ENCODE measurements at places on chromosomes 13 and 19.

GRCh38 chr13:107545946-107546502 is 669.3 kb downstream of the LIG4 start:
- DNase-seq, result no peak

DNA sequence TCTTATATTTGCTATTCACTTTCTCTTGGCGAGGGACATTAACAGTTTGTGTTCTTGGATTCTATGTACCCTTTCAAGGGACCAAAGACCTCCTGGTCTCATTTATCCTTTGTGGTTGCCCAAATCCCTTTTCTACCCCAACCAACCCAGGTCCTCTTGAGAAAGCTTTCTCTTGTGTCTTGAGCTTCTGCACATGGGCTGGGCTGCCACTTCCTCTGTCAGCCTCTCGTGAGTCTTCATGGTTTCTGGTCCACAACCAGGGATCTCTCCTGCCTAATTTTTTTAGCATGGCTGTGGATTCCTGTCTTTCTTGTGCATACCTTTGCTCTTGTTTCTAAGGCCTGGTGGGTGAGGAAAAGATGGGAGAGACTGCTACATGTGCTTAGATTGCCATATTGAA is 14.9 kb downstream of the TIMM13 start:
- DNase-seq, result no peak

DNA sequence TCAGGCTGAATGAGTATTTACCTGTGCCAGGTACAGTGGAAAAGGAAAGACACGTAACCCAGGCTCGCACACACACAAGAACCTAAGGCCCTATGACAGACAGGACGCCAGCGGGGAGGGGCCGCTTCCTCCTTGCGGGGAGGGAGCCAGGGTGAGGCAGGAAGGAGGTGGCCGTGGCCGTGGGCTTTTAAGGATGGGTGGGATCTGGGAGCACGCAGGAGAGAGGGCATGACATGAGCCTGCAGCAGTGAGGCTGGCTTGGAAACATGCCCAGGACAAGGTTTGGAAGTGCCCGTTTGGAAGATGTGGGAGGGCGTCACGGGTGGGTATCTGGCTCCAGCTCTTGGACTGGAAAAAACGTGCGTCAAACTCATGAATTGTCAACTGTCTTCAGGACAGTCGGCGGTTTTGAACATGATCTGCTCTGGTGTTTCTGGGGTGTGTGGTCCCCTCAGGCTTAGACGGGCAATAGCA is 20.1 kb downstream of the SH3GL1 start:
- DNase-seq, result no peak

GRCh38 chr13:87999788-88000187 is 328.6 kb downstream of the SLITRK5 start:
- no peak for DNase-seq

GRCh38 chr19:39277598-39277997 is 9.4 kb downstream of the IFNL2 start:
- no peak for DNase-seq

DNA sequence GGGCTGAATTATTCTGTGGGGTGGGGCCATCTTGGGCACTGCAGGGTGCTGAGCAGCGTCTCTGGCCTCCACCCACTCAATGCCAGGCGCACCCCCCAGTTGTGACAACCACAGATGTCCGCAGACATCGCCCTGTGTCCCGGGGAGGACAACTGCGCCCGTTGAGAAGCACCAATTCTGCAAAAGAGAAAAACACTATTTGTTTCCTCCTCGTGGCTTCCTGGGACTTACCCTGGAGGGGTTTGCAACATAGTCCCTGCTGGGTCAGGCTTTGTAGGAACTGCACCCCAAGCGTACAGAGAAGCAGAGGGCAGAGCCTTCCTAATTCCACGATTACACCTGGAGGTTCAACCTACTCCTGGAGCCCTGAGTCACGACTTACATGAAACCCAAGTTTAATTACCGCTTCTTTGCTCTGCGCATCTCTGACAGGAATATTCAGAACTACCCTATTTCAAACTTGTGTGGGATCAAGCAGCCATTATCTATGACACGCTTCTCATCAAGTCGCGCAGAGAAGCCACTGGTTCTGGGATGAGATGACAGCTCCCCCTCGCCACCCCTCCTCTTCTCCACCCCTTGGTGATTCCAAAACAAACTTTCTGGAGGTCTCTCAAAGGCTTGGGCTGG is 11.1 kb upstream of the SLC39A3 start:
- DNase-seq, result no peak

GRCh38 chr13:97710797-97711196 is 242.7 kb upstream of the IPO5 start:
- no peak for DNase-seq

DNA sequence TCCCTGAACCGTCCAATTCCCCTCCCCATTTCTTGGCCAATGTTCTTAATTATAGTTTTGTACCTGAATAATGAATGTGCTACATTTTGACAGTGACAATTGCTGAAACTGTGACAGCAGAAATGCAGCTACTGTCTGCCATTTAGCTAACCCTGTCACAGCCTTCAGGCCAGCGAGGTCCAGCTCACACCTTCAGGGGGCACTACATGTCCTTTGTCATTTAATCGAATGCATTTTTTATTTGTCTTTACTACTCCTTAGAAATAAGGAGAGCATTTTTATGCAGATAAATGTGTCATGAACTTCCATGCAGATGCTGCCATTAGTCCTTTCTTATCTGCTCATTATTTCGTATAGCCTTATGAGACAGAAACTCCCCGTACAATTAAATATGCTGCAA is 159.9 kb downstream of the MZT1 start:
- no peak for DNase-seq

- no peak for DNase-seq
These were observed 1.3 kb downstream of the TSHZ3 start for GRCh38 chr19:31347828-31348392.

DNA sequence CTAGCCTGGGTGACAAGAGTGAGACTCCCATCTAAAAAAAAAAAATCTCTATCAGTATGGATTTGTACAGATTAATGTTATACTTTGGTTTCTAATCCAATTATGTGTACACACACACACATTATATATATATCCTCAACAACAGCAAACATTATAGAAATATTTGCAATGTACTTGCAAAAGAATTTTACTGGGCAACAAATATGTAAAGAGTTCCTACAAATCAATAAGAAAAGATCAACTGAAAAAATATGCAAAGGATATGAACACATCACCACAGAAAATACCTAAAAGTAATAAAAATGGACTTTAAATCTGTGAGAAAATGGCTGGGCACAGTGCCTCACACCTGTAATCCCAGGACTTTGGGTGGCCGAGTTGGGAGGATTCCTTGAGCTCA is 40.9 kb upstream of the NFIC start:
- no peak for DNase-seq

DNA sequence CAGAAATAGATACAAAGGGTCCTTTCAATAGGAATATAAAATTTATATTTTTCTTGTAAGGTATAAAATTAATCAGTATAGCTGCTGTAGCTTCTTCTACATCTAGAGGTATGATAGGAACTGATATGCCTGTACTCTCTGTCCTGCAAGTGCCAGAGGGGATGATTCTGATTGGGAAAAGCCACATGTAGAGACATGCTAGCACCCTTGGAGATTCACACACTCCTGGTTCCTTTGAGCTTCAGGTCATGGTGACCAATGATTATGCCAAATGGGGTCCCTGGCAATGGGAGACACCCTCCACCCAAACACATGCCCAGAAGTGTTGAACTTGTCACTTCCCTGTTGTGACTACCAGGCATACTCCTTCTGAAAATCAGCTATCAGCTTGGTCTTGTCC is 14.7 kb upstream of the METTL21C start:
- no peak for DNase-seq

- no peak for DNase-seq
These were observed 64.1 kb upstream of the RANBP3 start for GRCh38 chr19:6041991-6042481.

- DNase-seq, result peak; percentile 87
These were observed 1.1 kb upstream of the LSR start for GRCh38 chr19:35247526-35248309.

DNA sequence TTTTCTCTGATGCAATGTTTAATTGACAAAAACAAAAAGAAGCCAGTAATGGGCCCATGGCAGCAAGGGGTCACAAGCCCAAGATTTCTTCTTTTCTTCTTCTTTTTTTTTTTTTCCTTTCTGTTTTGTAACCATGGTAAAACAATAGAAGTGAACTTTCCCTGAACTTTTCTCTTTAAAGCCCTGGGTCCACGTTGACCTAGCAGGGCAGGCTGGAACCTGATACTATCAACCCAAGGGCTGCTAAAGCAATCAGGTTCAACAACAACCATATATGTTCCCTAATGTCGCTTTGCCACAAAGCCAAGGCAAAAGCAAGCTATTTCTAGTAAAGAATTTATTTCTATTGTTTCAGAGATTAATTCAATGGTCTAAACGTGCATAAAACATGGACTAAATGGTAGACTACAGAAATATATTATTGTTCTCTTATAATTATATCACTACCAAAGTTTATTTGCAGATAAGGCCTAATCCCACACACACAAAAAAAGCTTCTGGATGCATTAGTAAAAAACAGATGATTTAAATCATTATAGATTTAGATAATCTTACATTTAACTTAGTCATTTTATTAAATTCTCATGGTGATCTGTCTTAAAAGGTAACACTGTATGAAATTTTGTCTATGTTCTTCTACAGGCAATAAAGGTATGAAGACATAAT is 153.9 kb downstream of the DACH1 start:
- DNase-seq, result peak; percentile 74

DNA sequence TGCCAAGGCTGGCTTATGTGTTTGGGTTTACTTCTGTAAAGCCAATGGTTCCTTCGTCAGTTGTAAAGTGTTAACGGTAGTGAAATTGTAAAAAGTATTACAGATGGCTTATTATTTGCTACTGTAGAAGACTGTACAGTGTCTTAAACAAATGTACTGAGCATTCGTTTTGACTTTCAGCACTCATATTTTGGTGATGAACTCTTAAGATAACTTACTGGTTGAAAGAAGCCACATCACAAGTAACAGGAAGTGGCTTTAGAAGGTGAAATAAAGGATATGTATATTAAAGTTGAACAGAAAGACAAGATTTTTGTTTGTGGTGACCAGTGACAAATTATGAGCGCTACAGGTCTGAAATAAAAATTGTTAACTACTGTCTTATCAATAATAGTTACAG is 64.2 kb downstream of the URI1 start:
- DNase-seq, result no peak

DNA sequence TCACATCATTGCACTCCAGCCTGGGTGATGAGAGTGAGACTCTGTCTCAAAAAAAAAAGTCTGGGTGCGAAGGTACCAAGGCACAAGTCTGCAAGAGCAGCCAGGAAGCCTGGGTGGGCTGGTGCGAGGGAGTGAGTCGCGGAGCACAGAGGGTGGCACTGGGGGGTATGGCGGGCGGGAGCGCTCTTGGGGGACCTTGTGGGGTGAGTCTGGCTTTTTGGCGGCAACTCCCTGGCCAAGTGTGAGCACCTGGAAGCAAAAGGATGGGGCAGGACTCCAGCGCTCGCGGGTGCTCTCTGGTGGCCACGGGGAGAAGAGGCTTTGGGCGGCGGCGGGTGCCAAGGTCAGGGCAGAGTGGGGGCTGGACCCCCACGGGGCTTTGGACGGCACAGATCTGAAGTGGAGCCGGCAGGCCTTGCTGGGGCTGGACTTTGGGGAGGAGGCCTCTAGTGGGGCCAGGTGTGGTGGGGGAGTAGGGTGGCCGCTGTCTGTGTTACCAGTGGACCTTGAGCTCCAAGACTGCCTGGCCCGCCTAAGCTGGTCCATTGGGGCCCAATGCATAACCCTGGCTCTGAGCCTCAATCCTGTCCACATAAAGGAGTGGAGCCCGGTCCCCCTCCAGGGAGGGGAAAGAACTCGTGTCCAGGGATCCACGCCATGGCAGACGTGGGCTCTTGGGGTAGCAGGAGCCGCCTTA is 1.6 kb downstream of the P2RY11 start:
- no peak for DNase-seq

DNA sequence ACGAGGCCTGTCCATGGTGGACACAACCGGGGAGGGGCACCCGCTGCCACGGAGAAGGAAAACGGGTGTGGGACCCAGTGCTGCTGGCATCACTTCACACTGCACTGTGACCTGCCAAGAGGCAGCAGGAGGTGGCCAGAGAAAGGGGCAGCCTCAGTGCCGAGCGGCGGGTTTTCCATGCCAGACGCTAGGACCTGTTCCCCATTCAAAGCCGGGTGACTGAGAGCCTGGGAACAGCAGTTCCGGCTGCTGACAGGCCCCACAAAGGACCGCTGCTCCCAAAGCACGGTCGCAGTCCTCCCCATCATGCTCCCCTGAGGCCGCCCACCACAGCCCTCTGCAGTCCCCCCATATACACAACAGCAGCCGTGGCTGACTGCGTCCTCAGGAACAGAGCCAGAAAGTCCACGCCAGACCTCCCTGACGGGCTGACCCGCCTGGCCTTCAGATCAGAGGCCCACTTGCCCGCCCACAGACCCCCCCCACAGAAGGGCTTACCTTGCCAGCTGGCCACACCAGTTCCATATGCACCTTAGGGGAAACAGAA is 5.4 kb downstream of the AKAP8 start:
- no peak for DNase-seq

DNA sequence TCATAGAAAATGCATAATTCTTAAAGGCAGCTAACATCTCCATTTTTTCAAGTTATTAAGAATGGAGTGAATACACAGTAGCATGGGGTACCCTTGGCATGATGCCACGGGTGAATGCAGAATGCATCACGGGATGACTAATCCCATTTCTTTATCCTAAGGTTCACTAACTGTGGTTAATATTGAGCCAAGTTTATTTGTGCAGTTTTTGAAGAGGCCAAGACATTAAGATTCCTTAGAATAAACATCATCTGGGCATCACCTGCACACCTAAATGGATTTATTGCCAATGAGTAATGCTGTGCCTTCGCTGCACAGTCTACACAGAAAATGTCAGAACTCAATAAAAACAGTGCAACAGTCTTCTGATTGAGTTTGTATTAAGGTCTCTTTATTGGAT is 333.1 kb downstream of the GPC6 start:
- no peak for DNase-seq

- DNase-seq, result no peak
These were observed 96.8 kb downstream of the RGCC start for GRCh38 chr13:41554180-41554579.

DNA sequence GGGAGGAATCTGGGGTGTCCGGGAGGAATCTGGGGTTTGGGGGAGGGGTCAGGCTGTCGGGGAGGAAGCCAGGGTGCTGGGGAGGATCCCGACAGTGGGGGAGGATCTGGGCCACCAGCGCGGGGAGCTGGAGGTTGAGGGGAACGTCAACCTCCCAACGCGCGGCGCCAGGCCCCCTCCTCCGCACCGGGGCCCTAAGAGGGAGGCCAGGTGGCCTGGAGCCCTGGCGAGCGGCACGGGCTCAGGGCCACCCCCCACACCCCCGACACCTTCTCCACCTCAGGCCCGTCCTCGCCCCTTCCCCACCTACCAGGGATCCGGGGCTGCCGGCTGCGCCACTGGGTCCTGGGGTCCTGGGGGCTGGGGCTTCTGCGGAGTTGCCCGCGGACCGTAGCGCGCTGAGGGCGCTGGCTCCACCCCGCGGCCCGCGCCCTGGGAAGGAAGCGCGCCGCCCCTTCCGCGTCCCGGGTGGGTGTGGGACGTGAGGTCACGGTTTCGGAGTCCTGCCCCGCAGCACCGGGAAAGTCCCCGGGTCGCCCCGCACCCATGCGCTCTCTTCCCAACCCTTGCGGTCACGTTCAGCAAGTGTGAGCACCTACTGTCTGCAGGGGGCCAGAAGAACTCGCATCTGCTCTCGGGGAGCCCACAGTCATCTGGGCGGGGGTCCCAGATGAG is at the start of gene TICAM1:
TSS of gene TICAM1 (minus strand) at position 409 of the 675 bp plus-strand sequence. CDS start 13,335 bp downstream, outside the sequence.
- no peak for DNase-seq

- DNase-seq, result no peak
These were observed 4.7 kb upstream of the METTL21C start for GRCh38 chr13:102699504-102699903.
